ENCODE measurements at places on chromosomes 2 and 18.

DNA sequence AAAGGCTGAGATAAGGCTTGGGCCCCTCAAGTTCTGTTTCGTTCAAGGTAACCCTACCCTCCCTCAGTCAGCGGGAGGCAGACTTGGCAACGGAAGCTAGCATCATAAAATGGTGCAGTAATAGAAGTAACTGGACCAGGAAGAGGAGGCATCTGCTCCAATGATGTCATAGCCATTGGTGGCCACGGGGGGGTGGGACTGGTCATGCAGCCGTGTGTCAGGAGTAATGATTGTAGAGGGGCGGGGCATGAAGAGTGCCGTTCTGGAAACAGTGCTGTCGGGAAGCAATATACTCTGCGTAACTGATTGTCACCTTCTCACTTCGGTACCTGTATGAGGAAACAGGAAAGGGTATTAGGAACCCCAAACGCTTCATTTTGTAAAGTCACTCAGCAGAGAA lies 6.9 kb upstream of the POLR2D start:
- DNase-seq = no peak

GRCh38 chr18:2396162-2396505 lies 175.2 kb downstream of the METTL4 start:
- no peak for DNase-seq

GRCh38 chr2:120177001-120177621 lies 46.1 kb downstream of the TMEM185B start:
- DNase-seq = peak; percentile 65

DNA sequence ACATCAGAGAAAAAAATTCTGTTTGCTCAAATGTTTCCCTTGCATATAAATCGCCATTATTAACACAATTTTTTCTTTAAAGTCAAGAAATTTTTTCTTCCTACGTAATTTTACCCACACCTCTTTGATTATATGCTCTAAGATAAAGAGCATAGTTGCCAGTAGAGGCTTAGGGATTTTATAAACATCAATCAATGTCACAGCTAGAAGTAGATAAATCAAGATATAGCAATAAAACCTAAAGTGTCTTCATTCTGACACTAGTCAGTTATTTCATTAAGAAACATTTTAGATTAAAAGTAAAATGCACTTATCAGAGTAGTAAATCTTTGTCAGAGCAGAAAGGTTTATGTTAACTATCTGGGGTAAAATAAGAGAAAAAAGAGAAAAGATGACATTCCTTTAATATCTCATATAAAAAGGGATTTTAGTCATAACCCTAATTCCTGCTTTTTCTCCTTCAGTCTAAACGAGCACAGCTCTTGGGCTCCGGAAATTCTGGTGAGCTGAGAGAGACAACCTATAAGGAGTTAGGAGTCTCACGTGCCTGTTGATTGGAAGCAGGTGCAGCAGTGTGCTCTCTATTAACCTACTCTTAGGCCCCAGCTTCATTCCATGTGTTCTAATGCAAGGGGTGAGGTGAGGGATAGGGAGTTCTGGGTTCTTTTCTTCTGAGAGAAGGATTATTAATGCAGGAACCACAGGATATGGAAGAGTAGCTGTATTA lies 172.4 kb upstream of the GULP1 start:
- DNase-seq = no peak

GRCh38 chr2:184524551-184525382 lies 73.6 kb upstream of the ZNF804A start:
- no peak for DNase-seq

- no peak for DNase-seq
Observed at GRCh38 chr2:230128623-230129342, 60.1 kb upstream of the SLC16A14 start.

- no peak for DNase-seq
Observed at GRCh38 chr18:3794537-3795348, 344.8 kb downstream of the TGIF1 start.

- DNase-seq = no peak
Observed at GRCh38 chr2:231554748-231555545, 24.7 kb upstream of the NMUR1 start.

DNA sequence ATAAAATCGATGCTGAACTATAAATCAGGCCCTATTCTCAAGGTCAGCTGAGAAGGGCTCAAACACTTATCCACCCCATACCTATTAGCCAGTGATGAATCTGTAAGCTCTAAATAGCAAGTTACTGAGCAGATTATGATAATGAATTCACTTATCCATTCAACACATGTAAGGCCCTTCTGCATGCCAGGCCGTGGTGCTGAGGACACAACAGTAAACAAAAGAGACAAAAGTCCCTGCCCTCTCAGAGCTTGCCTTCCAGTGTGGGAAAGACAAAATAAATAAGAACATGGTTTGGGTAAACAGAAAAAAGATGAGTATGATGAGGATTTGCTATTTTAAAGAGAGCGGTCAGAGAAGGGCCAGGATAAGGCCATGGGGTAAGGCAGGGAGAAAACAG lies 11.7 kb downstream of the TTC32 start:
- no peak for DNase-seq

DNA sequence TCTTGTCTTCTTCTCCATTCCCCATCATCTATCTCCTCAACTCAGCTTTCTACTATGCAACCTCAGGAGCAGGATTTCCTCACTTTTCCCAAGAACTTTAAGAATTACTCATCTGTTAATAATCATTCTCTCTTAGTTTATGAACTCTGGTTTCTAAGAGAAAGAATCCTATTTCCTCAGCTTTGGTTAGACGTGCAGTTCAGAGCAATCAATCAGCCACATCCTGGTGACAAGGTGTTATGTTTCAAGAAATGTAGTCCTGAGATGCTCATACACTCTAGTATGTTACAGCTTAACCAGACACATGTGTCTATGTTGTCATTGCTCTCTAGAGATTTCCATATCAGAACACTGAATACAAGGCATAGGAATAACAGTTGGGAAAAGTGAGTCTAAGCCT lies 277.9 kb downstream of the MBD2 start:
- no peak for DNase-seq

- no peak for DNase-seq
Observed at GRCh38 chr18:61948846-61949438, 56.1 kb upstream of the RNF152 start.

GRCh38 chr2:45833968-45834344 lies 182.5 kb downstream of the PRKCE start:
- no peak for DNase-seq

DNA sequence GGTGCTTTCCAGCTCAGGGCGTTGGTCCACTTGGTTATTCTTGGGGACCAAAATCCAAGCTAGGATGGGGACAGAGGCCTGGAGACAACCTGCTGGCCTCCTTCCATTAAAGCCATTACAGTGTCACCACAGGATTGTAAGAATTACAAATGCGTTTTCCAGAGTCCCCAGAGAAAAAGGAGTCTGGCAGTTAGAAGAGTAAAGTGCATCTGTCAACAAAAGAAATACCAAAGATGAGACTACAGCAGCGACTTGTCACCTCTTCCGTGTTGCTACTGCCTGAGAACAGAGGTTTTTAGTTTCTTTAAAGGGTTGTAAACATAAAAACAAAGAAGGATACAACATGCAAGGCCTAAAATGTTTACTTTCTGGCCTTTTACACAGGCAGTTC lies 235.7 kb downstream of the AGAP1 start:
- DNase-seq = no peak

DNA sequence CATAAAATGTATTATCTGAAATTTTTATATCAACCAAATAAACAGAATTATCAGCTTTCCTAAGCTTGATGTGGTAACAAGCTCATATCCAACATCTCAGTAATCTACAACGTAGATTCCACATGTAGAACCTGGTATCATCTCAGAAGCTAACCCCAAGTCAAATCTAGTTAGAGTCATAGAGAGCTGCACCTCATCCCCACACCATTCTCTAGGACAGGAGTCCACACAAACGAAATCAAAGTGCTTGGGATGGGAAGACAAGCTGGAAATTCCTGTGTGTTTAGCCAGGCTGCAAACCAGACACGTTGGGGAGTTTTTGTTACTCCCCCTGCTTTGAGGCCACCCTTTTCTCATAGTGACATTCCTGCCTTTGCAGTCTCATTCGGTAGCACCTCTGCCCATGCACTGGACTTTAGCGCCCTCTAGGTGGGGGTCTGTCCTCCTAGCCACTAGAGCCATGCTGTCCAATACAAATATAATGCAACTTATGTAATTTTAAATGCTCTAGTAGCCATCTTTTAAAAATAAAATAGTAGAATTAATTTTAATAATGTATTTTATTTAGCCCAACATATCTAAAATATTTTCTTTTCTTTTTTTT lies 28.1 kb upstream of the SATB2 start:
- no peak for DNase-seq

DNA sequence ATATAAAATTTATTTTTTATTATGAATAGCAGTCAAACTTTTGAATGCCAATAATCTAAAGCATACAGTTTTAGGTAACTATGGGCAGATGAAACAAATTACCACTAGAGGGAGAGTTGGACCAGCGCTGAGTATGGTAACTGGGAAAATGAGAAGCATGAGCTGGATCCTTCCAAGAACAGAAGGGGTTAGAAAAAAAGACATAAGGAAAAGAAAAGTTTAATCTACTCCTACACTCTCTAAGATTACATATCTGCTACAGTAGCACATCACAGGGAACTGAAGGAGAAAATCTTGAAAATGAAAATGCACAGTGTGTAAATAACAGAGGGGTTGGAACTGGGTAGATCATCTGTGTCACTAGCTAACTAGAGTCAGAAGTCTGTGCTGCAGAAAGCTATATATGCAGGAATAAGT lies 15.5 kb downstream of the REG3G start:
- no peak for DNase-seq

DNA sequence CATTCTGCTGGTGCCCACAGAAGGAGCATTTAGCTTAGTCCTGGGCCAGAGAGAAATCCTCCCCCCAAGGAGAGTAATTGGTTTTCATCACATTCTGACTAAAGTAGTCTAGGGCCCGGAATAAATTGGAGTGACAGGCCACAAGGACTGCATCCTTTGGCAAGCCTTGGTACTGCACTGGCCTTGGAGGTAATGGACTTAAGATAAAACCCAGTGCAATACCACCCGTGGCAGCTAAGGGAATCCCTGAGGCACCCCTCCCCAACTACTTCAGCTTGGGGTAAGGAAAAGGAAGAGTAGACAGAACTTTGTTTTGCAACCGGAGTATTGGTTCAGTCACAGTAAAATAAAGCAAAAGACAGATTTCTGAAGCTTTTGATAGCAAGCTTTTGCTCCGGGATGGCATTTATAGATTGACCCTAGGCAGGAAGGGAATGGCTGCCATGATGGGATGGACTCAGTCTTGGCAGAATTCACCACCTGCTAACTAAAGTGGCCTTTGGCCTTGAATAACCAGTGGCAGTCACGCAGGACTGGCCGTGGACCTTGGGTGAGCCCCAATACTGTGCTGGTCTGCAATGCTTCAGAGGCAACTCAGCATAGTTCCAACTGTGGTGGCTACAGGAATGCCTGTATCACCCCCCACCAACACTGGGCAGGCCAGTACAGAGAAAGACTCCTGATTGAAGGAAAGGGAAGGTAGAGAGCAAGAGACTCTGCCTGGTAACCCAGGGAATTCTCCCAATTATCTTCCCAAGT lies 14.1 kb downstream of the ORC4 start:
- no peak for DNase-seq

GRCh38 chr2:219056896-219057708 lies 3.6 kb downstream of the IHH start:
- DNase-seq = no peak

- DNase-seq = no peak
Observed at GRCh38 chr2:71064754-71065621, 3.5 kb upstream of the NAGK start.

GRCh38 chr2:50840341-50841124 lies 191.4 kb downstream of the NRXN1 start:
- no peak for DNase-seq
